ENCODE measurements at places on chromosomes 4 and X.

DNA sequence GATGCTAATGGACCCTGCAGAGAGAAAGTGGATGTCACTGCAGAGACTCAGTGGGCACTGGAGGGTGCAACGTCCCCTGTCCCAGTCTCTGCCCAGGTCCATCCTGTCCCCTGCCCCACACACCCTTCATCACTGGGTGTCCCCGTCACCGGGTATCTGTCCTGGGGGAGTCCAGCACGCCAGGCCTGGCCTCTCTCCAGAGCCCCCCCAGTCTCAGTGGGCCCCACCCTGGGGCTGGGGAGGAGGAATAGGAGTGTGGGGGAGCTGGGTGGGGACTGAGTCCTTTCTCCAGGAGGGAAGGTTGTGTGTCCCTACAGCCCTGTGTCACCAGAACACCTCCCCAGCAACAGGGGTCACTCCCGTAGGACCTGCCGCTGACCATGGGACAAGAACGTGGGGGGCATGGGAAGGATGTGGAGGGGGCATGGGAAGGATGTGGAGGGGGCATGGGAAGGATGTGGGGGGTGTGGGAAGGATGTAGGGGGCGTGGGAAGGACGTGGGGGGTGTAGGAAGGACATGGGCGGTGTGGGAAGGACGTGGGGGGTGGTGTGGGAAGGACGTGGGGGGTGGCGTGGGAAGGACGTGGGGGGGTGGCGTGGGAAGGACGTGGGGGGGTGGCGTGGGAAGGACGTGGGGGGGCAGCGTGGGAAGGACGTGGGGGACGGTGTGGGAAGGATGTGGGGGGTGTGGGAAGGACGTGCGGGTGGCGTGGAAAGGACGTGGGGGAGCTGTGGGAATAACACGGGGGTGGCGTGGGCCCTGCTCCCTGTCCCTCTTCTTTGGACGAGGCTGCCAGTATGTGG, 21.0 kb upstream of the SPON2 start:
- no peak for DNase-seq

GRCh38 chr4:6303943-6304342, 34.3 kb downstream of the WFS1 start:
- no peak for DNase-seq

- DNase-seq, result no peak
Measured at GRCh38 chrX:47633689-47634590, 4.2 kb upstream of the CFP start.

GRCh38 chrX:149713279-149714050, 1.6 kb downstream of the MAGEA11 start:
- DNase-seq, result no peak

GRCh38 chr4:36269101-36269500, 12.3 kb upstream of the DTHD1 start:
- DNase-seq, result no peak

Measured in activated naive CD4-positive, alpha-beta T cell treated with anti-CD3 and anti-CD28 coated beads, Interleukin-2, amount 50 U/mL, for 16 hours (primary cell).